Stimulated activated CD4-positive, alpha-beta T cell treated with anti-CD3 and anti-CD28 coated beads, Interleukin-12 subunit alpha, Interleukin-12 subunit beta, amount 100 ng/mL, for 24 hours (primary cell): ENCODE measurements at places on chromosomes 16 and 17.

GRCh38 chr17:72602517-72603419, 481.9 kb downstream of the SOX9 start:
- no peak for DNase-seq

DNA sequence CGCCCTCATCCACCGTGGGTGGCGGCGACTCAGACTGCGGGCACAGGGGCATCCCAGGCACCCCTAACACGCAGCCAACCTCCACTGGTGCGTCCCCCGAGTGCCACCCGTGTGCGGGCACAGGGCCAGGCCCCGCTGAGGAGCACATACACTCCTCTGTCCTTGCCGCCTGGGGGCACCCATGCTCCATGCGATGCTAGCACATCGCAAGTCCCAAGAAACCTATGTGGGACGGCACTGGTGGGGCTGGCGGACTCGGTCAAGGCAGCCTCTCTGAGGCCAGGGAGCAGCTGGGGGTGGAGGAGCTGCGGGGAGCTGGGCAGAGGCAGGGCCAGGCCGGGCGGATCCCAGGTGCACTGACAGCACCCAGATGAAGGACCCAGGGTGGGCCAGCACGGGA, 4.0 kb downstream of the ZNF598 start:
- DNase-seq, result no peak

GRCh38 chr17:64007838-64008282, 9.7 kb downstream of the PRR29 start:
- no peak for DNase-seq

- DNase-seq, result no peak
These were observed 158.6 kb upstream of the CDH5 start for GRCh38 chr16:66207883-66208265.

- no peak for DNase-seq
These were observed 5.1 kb downstream of the SNAI3 start for GRCh38 chr16:88681084-88681680.

DNA sequence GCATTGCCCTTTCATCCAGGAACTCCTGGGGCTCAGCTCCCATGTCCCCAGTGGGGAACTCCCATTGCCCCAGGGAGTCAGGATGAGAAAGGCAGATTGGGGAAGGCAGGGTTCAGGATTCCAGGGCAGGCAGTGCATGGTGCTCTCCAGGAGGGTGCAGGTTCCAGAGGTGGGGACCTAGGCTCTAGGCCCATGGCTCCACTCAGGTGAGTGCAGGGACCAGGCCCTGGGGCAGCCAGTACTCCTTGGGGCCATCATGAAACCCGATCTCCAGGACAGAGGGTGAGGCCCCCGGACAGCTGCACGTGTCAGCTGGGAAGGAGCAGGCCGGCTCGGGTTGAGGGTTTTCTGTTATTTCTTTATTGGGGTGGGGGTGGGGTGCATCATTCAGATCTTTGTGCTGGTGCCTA, 1.3 kb upstream of the MTSS2 start:
- no peak for DNase-seq

- no peak for DNase-seq
These were observed 126.2 kb upstream of the WSCD1 start for GRCh38 chr17:5943982-5944381.

DNA sequence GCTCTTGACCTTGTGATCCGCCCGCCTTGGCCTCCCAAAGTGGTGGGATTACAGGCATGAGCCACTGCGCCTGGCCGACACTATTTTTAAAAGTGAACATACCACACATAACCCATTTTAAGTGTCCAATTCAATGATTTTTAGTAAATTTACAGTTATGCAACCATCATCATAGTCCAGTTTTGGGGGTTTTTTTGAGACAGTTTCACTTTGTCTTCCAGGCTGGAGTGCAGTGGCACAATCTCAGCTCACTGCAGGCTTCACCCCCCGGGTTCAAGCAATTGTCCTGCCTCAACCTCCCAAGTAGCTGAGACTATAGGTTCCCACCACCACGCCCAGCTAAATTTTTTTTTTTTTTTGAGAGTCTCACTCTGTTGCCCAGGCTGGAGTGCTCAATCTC, 3.1 kb upstream of the EPOP start:
- no peak for DNase-seq

DNA sequence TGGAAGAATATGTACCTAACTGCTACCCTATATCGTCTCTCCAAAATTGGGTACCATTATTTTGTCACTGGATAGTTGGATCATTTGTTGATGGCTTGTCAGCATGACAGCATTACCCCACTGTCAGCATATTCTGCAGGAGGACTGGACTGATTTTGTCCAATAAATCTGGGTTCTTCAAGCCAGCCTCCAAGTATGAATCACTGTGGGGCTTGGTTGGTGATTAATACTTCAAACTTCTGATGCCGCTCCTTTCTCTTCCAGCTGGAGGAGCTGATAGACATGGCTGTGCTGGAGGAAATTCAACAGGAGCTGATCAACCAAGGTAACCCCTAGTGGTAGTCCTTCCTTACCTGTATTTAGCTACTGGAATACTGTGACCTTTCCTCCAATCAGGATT, 2.5 kb downstream of the RPAIN start:
- DNase-seq, result no peak

DNA sequence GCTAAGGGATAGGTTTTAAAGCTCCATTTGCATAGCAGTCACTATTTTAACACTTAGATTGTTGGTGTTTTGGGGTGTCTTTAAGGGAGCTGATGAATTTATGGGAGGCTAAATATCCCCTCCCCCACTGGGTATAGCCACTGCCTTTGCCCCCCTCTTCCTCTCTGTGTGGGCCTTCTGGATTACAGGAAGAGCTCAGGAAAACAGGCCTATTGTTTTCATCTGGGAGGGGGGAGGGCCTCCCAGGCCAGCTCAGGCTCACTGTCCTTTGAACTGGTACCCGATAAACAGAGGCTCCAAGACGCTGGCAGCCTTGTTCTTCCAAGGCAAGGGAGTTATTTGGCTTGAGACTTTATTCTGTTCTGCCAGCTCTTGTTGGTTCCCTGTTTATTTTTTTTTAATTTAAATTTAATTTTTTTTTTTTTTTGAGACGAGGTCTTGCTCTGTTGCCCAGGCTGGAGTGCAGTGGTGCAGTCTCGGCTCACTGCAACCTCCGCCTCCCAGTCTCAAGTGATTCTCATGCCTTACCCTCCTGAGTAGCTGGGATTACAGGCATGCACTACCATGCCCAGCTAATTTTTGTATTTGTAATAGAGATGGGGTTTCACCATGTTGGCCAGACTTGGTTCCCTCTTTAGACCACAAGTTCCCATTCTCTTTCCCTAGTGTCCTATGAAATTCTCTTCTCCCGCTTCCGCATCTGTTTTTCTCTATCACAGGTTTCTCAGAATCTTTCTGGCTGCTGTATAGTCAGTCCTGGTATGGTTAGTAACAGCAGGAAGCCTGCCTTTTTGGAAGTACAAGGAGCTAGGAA, 25.1 kb downstream of the MINK1 start:
- no peak for DNase-seq

DNA sequence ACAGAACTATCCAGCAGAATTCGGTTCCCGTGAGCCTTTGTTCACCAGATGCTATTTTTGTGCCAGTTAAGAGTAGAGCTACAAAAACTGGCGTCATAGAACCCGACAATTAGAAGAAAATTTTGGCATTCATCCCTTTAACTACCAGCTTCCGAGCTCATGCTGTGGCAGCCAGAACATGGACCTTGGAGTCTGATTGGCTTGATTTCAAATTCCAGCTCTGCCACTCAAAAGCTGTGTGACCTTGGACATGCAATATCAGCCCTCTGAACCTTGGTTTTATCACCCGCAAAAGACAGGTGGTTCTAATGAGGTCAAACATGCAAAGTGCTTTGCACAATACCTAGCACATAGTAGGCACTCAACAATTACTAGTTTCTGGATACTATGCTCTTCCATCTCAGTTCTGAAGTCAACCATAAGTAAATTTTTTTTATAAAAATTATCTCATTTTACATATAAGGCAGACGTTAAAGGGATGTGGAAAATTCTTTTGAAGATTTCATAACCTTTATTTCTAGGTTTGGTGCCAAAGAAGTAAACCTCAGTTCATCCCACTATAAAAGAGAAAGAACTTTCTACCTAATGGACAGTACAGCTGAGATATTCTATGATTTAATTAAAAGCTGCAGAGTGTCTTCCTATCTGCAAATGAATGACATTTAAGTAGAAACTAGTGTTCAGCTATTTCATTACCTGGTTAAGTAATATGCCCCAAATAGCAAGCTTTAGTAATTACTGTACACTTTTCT, 331.5 kb downstream of the HAPSTR1 start:
- no peak for DNase-seq
